Activated T-cell treated with anti-CD3 and anti-CD28 coated beads for 24 hours (primary cell): ENCODE measurements at places on chromosomes 4 and X.

- no peak for DNase-seq
Observed at GRCh38 chr4:6834867-6835266, 52.3 kb downstream of the KIAA0232 start.

GRCh38 chr4:13611283-13611842 is 16.2 kb downstream of the BOD1L1 start:
- no peak for DNase-seq

DNA sequence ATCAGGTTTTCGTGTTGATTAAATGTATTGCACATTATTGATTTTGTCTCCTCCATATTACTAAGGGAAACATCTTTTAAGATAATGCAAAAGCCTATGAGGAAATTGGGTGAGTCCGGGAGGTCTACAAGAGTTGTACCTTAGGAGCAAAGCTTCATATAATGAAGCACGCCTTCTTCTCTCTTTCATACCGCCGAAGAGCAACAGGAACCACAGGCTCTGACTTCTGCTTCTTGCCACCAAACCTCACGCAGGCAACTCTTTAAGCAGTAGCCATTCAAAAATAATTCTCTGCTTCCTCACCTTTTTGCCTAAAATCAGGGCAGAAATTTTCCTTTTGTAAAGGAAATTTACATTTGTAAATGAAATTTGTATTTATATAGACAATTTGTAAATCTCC is 139.6 kb downstream of the SPRY1 start:
- no peak for DNase-seq

DNA sequence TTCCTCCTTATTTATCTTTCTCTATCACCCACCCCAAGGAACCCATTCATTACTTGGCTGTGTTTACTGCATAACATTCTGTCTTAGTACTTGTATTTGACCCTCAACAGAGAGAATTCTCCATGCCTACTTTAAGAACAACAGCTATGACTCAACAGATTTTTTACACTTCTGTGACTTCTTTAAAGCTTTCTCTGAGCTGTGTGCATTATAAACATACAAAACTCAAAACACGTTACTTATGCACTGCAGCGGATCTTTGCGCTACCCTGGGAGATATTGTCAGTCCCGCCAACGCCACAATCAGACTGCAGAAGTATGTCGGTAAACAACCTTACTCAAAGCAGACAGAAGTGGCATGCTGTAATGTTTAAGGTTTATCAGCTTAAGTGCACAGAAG is 35.1 kb downstream of the PRKX start:
- no peak for DNase-seq

DNA sequence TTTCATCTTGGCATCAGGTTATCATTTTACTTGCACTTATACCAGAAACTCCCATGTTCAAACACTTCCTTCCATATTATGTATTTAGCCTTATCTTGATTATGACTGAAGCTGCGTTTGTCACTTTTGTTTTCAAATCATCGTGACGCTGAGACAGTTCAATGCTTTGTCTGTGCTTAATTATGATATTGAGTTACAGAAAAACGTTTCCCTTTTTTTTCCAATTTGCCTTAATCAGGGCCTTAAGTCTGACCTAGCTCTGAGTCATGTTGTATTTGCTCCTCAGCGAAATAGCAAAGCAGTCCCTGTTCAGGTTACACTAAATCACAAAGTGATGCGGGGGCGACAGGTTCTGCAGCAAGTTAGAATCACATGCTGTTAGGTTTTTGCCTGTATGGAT is 254.7 kb downstream of the AFF2 start:
- no peak for DNase-seq

DNA sequence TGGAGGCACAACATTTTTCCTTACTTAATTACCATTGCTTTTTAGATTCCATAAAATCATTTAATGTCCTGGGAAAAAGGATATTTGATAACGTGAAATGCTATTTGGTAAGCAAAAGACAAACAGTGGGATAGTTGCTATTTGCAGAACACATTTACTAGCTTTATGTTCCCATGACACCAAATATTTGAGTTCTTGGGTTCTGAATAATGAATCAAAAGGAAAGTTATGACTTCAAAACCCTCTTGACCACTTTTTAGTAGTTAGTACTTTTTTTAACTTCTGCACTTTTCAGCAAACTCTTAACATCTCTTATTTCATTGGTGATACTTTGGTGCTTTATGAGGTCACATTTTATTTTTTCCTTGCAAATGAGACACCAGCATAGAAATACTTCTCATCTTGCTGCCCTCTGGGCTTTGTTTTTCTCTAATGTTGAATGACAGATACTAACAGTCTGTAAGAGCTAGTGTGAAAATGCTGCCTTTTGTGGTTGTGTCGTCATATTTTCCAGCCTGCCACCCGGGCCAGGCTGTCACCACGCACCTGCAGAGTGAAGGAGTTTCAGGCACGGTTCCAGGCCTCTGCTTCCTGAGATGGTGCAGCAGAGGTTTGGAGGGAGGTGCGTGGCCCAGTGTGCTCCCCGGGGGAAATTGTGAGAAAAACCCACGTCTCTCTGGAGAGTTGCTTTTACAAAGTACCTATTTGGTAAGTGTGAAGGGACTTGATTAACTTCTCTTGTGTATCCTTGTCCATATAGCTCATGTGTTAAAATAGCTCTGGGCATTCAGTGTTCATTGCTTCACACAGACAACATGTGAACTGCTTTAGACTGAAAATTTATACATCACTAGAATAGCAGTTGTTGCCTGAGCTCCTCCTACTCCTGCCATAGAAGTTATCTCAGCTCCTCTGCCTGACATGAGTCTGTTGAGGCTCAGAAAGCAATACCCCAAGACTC is 34.7 kb downstream of the MSL3 start:
- peak; percentile 62 for DNase-seq

DNA sequence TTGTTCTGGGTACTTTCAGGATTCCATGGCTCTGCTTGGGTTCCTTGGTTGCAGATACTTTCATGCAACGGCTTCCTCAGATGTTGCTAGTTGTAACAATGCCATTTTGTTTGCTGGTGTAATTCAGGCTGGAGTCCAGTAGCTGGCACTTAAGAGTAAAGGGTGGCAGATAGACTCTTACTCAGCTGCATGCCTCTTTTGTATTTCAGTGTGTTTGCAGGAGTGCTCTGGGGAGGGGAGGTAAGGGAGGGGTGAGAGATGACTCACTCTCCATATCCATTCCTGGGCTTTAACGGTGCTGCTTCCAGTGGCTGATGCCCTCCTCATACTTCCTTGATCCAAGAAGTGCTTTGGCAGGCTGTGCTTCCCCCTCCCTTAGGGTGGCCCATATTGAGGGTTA is 155.2 kb downstream of the ZNF330 start:
- no peak for DNase-seq

DNA sequence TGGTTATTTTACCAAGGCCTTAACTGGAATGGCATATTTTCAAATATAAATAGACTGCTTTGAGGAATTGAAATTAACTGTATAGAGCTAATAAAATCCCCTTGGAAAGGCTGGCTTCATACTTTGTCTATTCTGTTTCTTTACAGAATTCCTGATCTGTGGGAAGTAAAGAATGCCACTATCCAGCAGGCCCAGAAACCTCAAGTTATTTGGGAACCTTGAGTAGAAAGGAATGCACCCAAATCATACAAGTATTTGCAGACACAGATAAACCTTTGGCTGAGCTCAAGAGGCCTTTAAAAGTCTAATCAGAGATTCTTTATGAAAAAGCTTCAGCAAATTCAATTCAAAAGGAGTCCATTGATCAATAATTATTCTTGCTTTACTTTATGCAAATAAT is 975.7 kb upstream of the PABPC4L start:
- DNase-seq = no peak

GRCh38 chr4:7770224-7771050 is 169.2 kb downstream of the AFAP1 start:
- DNase-seq = no peak

DNA sequence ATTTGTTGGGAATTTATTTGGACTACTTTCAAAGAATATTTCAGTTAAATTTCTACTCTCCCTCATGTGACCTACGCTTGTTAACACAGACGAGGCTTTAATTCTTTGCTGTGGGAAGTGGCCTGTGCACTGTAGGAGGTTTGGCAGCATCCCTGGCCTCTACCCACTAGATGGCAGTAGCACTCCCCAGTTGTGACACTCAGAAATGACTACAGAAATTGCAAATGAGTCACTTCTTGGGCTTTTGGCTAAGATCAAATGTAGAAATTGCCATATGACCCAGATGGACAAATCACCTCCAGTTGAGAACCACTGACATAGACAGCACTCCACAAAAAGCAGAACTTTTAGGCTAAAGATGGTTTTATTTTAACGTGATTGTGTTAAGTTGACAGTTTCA is 22.1 kb downstream of the PIR start:
- peak; percentile 46 for DNase-seq

DNA sequence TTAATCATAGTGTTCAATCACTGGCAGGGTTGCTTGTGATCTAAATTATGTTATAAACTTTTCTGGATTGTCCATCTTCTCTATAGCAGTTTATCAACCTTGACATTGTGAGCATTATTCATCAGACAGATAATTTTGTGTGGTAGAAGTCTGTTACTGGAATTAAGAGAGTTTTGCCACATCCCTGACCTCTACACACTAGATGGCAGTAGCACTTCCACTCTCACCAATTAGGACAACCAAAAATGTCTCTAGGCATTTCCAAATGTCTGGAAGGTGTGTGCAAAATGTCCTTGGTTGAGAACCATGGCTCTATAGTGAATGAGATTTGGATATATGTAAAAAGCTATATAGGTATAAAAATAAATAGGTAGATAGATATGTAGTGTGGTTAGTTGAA is 324.1 kb upstream of the FAM47C start:
- DNase-seq = no peak

GRCh38 chr4:158193171-158193749 is 17.0 kb upstream of the TMEM144 start:
- DNase-seq = no peak

- peak; percentile 1 for DNase-seq
Observed at GRCh38 chrX:7170898-7171297, 22.9 kb upstream of the PUDP start.

- DNase-seq = no peak
Observed at GRCh38 chr4:107831140-107831539, 6.4 kb downstream of the SGMS2 start.

DNA sequence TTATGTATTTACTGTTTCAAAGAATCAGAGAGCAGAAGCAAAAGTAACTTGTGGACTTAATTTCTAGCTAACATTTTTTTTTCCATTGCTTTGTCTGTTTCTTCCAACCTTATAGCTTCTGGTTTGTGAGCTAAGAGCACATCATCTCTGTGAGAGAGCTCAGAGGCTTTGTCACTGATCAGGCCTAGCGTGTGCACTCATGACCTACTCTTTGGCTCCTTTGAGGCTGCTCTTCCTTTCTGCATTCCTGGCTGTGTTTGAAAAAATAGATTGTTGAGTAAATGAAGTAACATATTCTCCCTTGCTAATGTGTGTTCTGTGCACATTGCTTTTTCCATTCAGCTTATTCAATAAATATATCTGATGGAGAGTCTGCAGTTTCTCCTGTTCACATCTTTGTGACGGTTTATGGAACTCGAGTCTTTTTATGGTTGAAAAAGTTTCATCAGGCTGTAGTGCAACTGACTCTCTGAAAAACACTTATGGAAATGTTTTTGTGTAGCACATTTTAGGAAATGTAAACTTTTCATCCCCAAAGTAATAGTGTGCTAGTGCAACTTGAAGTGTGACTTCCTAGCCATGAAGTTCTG is 133.0 kb downstream of the RAPGEF2 start:
- no peak for DNase-seq

DNA sequence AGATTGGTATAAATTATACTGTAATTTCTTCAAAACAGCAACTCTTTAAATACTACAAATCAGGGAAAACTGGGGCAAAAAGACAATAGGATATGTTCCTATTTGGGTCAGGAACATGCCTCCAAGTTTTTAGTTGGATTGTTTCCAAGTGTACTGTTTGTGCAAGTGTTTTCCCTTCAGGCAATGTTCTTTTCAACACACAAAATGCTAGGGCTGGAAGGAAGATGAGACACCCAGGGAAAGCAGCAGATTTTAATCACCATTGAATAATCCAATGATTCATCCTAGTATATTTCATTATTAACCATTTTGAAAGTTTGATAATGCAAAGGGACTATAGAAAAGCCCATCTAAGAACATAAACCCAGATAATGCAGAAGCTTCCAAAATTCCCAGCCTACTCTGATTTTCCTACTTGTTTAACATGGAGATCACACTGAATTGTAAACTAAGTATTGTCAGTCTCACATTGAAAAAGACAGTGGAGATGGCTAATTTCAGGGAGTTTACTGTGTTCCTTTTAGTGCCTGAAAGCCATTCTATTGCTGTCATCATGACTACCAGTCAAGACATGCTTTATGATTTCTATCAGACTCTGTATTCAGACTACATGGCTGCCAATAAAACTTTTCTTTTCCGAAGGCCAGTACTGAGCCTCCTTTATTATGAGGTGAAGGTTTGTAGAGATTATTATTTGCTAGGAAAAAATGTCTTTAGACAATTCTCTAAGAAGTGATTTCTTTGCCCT is 38.6 kb downstream of the COL4A6 start:
- DNase-seq = no peak

GRCh38 chrX:146887020-146887419 is 72.5 kb upstream of the CXorf51A start:
- no peak for DNase-seq

DNA sequence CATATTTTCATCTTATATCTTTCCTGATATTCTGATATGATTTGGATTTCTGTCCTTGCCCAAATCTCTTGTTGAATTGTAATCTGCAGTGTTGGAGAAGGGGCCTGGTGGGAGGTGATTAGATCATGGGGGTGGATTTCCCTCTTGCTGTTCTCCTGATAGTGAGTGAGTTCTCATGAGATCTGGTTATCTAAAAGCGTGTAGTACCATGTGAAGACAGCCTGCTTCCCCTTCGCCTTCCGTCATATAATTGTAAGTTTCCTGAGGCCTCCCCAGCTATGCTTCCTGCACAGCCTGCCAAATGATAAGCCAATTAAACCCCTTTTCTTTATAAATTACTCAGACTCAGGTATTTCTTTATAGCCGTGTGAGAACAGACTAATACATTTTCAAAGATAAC is 77.2 kb downstream of the ANKRD50 start:
- DNase-seq = no peak

DNA sequence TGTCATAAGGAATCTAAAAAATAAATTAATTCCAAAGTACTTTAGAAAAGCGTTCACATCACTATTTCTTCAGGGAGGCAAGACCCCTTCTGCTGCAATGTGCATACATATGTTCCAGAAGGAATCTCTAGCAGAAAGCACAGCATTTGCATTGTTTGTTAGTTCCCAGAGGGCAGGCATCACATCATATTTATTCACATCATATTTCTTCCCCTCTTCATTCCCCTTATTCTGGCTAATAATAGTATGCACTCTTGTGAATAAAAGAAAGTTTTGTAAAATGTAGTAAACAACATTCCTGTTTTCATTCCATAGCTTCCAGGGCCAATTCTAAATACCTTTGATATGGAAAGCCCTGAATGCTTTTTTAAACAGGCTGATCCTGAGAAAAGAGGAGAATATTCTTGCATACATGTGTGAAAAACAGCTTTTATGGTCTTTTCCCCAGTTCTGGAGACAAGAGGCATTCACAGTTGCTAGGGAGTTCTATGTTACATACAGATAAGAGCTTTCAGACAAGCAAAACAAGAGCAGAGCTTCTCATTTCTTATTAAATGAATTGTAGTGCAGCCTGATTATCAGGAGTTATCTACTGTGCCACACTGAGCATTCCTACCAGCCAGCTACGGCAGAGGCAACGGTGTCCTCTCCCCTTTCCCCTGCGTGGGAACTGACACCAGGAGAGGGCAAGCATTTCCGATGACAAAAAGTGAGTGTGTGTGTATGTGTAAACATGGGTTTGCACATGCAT is 15.2 kb downstream of the GATB start:
- DNase-seq = no peak
